Occipital lobe (tissue), 3 donors: ENCODE measurements at places on chromosomes 4 and X. TPM values are rescaled to one million over a fixed set of nuclear protein-coding genes. Genes with fewer than 3 reads are reported as not detected.

DNA sequence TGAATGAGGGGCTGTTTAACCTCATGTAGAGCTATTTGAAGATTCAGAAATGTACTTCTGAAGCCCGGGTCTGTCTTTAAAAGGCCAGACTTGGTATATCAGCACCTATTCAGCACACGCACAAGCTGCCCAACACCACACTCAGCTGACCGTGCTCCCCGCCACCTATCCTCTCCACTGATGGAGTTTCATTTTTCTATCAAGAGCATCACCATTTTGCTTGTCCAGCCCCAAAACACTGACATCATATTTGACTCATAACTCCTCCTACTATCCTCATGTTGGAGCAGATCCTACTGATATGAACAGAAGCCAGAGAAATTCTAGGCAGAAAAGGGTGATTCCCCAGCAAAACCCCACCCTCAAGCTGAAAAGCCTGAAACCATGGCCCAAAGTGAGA lies 100.3 kb downstream of the SORBS2 start:
- DNase-seq, result no peak

DNA sequence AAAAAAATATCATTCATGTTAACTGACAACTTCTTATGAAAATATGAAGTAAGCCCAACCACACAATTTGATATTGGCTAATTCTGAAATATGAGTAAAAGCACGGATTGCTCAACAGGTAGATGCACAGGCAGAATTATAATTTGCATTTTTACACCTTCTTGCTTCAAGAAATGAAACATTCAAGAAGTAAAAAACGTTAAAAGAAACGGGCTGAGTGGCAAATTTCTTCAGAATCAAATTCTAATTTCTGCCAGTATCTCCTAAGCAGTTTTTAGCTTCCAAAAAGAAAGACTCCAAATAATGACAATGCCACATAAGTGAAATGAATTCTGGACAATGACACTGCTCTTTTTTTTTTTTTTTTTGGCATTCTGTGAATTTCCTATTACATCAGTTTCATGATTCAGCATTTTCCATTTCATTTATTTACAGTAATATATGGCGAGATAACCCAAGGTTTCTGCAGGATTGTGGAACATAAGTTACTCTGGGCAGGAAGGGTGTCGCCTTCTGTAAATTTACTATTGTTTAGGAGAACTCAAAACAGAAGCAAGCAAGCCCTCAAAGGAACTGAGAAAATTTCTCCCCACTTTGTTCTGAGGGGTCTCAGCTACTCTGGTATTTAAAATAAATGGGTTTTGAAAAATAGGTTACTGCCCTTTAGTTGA lies 1.4 kb downstream of the SEL1L3 start:
- no peak for DNase-seq

DNA sequence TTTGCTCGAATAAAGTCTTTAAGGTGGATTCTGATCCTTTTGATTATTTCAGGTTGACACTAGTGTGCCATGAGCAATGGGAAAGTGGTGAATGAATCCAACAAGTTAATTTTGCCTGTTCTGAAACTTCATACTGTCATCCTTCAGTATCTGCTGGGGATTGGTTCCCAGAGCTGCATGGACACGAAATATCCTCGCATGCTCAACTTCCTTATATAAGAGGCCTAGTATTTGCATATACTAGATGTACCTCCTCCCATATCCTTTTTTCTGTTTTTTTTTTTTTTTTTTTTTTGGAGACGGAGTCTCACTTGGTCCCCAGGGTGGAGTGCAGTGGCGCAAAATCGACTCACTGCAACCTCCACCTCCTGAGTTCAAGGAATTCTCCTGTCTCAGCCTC lies 23.0 kb upstream of the PDS5A start:
- no peak for DNase-seq

GRCh38 chr4:184348311-184349233 lies 125.8 kb downstream of the IRF2 start:
- DNase-seq, result no peak

Gene ASMT
- total RNA-seq, result 0.62 TPM

Gene PCDH7
- total RNA-seq, result 115 TPM
